Caco-2 (cell line): ENCODE measurements at places on chromosomes 11 and 22. TPM values are rescaled to one million over a fixed set of nuclear protein-coding genes. Genes with fewer than 3 reads are reported as not detected.

- peaks cover 76% of the 10 kb centered on the region for H3K4me1 ChIP-seq
- no peak overlapping the region for H3K4me3 ChIP-seq
- no peaks in the 10 kb centered on the region for H3K27me3 ChIP-seq
- DNase-seq, result no peak
- H3K27ac ChIP-seq, result no peak overlapping the region
Observed at GRCh38 chr11:118209033-118209432, 15.8 kb downstream of the JAML start.

DNA sequence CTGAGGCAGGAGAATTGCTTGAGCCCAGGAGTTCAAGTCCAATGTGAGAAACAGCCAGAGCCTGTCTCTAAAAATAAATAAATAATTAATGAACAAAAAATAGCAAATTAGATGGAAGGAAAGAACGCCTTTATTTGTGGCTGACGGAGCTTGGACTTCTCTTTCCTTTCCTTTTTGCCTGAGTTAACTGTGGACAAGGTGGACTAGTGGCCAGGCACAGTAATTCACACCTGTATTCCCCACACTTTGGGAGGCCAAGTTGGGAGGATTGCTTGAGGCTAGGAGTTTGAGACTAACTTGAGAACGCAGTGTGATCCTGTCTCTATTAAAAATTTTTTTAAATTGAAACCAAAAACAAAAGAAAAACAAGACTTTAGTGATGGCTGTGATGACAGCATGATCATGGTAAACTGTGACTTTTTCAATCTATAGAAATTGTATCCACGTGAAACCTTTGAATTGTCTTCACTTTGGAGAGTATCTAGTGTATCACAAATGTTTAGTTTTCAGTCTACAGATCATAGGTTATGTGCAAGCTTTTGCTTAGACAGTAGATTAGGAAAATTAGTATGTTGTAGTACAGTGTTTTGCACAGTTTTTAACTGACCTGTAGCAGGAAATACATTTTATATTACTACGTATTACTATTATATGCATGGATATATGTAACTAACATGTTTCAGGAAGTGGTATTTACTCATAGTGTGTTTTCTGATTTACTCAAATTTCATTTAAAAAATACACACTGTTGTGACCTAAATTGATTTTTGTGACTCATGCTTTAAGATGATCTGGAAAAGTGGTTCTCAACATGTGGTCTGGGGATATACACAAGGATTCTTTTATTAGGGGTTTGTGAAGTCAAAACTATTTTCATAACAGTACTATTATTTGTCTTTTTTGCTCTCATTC is 42.1 kb downstream of the KDM2A start:
- no peak overlapping the region for H3K27ac ChIP-seq
- no peaks in the 10 kb centered on the region for H3K36me3 ChIP-seq
- no peaks in the 10 kb centered on the region for H3K4me1 ChIP-seq
- H3K4me3 ChIP-seq, result no peak overlapping the region
- H3K27me3 ChIP-seq, result no peaks in the 10 kb centered on the region

GRCh38 chr11:64339754-64340408 is at the start of gene CCDC88B:
CCDC88B (plus strand) TSS chr11:64340204; CDS start chr11:64340267, 63 bp downstream.
- H3K4me1 ChIP-seq, result no peaks in the 10 kb centered on the region; the same call in 1 of the 2 replicates
- H3K27me3 ChIP-seq, result no peaks in the 10 kb centered on the region
- H3K4me3 ChIP-seq, result no peak within 1 kb of the TSS
- no peak within 1 kb of the TSS for H3K27ac ChIP-seq
- no peak for DNase-seq
- no peaks in the 10 kb centered on the region for H3K36me3 ChIP-seq

GRCh38 chr11:65329944-65330403 is 3.7 kb upstream of the DPF2 start:
- H3K27ac ChIP-seq, result peak overlapping the region; percentile 3
- H3K4me3 ChIP-seq, result no peak overlapping the region
- no peaks in the 10 kb centered on the region for H3K36me3 ChIP-seq
- peak; percentile 89 for DNase-seq
- peaks cover 9% of the 10 kb centered on the region; the same call in 1 of the 2 replicates for H3K4me1 ChIP-seq
- H3K27me3 ChIP-seq, result no peaks in the 10 kb centered on the region

GRCh38 chr11:79686703-79687419 is 246.0 kb upstream of the TENM4 start:
- H3K27me3 ChIP-seq, result no peaks in the 10 kb centered on the region
- H3K4me3 ChIP-seq, result no peak overlapping the region
- DNase-seq, result no peak
- no peaks in the 10 kb centered on the region for H3K36me3 ChIP-seq

GRCh38 chr11:132312701-132313111 is 942.3 kb downstream of the NTM start:
- DNase-seq, result peak; percentile 21
- no peaks in the 10 kb centered on the region for H3K27me3 ChIP-seq
- H3K4me1 ChIP-seq, result no peaks in the 10 kb centered on the region
- H3K27ac ChIP-seq, result no peak overlapping the region

- DNase-seq, result no peak
- no peak overlapping the region for H3K4me3 ChIP-seq
- no peak overlapping the region for H3K27ac ChIP-seq
- no peaks in the 10 kb centered on the region for H3K36me3 ChIP-seq
- H3K27me3 ChIP-seq, result no peaks in the 10 kb centered on the region
- H3K4me1 ChIP-seq, result no peaks in the 10 kb centered on the region
Observed at GRCh38 chr11:49213026-49213560, 4.7 kb upstream of the FOLH1 start.

DNA sequence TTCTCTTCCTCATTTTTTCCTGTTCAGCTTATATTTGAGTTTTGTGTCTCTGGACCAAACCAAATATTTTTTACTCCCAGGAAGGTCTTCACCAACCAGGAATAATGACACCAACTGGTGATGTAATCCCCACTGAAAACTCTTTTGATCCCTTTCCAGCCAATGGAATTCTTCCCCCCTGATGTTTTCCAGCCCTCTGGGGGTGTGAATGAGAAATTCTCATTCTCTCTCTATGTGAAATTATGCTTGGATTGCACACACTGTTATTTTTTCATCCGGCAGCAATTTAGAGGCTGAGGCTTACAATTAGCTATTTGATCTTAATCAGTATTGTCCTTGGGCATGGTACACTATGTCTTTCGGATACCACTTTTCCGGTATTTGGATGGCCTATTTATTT is 39.5 kb upstream of the SLC1A2 start:
- H3K27me3 ChIP-seq, result no peaks in the 10 kb centered on the region
- H3K27ac ChIP-seq, result no peak overlapping the region
- H3K36me3 ChIP-seq, result no peaks in the 10 kb centered on the region

DNA sequence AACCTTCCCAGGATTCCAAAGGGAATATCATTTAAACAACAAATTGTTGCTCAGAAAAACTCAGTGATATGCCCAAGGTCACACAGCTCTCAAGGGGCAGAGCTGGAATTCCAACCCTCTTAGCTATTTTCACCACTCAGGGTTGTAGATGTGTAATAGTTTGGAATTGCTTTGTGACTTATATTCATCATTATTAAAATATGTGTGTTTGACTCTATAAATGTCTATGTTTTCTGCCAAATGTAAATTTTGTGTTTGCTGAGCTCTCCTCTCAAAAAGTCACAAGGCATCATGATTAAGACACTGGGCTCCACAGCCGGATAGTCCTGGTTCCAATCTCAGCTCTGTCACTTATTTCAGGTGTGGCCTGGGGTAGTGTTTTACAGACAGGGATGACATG is 407.3 kb downstream of the TMEM135 start:
- no peaks in the 10 kb centered on the region for H3K36me3 ChIP-seq
- no peak for DNase-seq
- no peaks in the 10 kb centered on the region for H3K4me1 ChIP-seq
- no peak overlapping the region for H3K4me3 ChIP-seq
- no peaks in the 10 kb centered on the region for H3K27me3 ChIP-seq

GRCh38 chr11:37858398-37858797 is 1260.4 kb upstream of the RAG2 start:
- H3K27ac ChIP-seq, result no peak overlapping the region
- no peaks in the 10 kb centered on the region for H3K27me3 ChIP-seq
- H3K4me3 ChIP-seq, result no peak overlapping the region
- H3K36me3 ChIP-seq, result no peaks in the 10 kb centered on the region

DNA sequence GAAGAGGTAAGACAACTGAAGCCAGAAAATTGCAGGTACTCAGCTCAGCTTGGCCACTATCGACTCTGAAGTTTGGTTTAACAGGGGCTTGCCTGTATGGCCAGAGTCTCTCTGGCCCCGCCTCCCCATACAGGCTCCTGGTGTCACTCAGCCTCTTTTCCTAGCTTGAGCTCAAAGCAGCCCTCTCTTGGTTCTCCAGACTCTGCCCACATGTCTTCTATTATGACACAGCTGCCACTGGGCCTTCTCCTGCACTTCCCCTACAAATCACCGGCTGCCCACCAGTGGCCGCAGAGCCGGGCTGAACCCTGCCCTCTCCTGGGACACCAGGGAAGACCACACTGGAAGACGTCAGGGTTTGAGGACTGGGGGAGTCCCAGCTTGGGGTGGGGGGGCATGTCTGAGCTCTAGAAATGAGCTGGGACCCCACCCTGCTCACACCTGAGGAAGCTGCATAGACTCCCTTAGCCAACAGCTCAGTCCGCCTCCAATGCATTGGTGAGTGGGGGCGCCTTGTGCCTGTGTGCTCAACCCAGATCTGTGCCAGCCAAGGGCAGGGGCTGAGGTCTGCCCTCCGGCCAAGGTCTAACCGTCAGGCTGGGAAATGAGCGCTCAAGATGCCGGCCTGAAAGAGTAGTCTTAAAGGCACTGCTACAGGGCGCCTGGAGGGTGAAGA is 94.4 kb upstream of the LMO1 start:
- H3K27me3 ChIP-seq, result no peaks in the 10 kb centered on the region
- no peak overlapping the region for H3K4me3 ChIP-seq
- no peak for DNase-seq
- no peak overlapping the region for H3K27ac ChIP-seq
- H3K36me3 ChIP-seq, result no peaks in the 10 kb centered on the region

DNA sequence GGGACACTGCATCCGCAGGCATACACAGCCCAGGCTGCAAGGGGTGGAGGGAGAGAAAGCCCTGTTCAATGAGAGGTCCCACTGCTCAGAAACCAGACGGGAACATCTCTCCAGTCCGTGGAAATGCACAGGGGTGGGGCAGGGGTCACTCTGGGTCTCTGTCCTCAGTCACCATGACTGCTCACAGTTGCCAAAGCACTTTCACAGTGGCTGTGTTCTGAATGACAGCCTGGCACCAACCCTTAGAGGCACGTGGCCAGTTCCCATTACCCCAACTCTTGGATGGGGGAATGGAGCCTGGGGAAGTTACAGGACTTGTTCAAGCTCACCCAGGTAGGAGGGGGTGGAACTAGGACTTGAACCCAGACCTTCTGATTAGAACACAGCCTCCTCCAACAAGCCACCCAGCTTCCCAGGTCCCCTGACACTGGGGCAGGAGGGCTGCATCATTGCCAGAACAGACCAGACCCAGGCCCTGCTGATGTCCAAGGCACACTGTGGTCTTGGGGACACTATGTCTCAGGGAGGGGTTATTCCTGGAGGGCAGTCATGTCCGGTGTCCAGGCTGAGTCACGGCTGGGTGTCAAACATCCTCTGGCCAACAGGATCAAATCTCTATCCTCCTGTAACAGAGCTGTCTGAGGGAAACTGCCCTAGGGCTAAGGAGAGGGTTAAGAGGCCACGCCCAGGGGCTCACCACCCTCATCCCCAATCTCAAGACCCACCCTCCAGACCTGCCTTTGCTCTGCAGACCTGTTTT is 8.2 kb downstream of the ZNF70 start:
- H3K36me3 ChIP-seq, result no peaks in the 10 kb centered on the region
- H3K4me1 ChIP-seq, result no peaks in the 10 kb centered on the region
- no peak overlapping the region for H3K4me3 ChIP-seq
- no peak for DNase-seq

DNA sequence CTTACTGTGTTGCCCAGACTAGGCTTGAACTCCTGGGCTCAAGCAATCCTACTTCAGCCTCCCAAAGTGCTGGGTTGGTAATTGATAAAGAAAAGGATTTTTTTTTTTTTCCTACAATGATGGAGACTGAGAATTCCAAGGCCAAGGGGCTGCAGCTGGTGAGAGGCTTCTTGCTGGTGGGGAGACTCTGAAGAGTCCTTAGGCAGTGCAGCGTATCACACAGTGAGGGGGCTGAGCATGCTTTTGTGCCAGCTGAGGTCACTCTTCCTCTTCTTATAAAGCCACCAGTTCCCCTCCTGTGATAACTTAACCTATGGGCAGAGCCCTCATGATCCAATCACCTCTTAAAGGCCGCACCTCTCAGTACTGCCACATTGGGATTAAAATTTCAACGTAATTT is 28.2 kb upstream of the CCDC81 start:
- no peak for DNase-seq
- H3K4me1 ChIP-seq, result no peaks in the 10 kb centered on the region
- H3K4me3 ChIP-seq, result no peak overlapping the region
- H3K27me3 ChIP-seq, result no peaks in the 10 kb centered on the region

- H3K27ac ChIP-seq, result no peak overlapping the region
- DNase-seq, result no peak
- no peaks in the 10 kb centered on the region for H3K36me3 ChIP-seq
- no peaks in the 10 kb centered on the region for H3K4me1 ChIP-seq
Observed at GRCh38 chr11:30346068-30346688, 23.3 kb downstream of the ARL14EP start.

- no peaks in the 10 kb centered on the region for H3K4me1 ChIP-seq
- no peak overlapping the region for H3K4me3 ChIP-seq
- no peaks in the 10 kb centered on the region for H3K27me3 ChIP-seq
- no peak overlapping the region for H3K27ac ChIP-seq
Observed at GRCh38 chr11:110951037-110951949, 239.1 kb upstream of the ARHGAP20 start.

GRCh38 chr22:36817525-36817848 is 652 bp upstream of the PVALB start:
- no peaks in the 10 kb centered on the region for H3K36me3 ChIP-seq
- no peak for DNase-seq
- H3K4me1 ChIP-seq, result no peaks in the 10 kb centered on the region
- H3K4me3 ChIP-seq, result no peak overlapping the region
- no peak overlapping the region for H3K27ac ChIP-seq

- no peak overlapping the region for H3K27ac ChIP-seq
- H3K4me3 ChIP-seq, result no peak overlapping the region
- DNase-seq, result no peak
- H3K27me3 ChIP-seq, result no peaks in the 10 kb centered on the region
- no peaks in the 10 kb centered on the region for H3K36me3 ChIP-seq
- H3K4me1 ChIP-seq, result no peaks in the 10 kb centered on the region
Observed at GRCh38 chr11:36230779-36231699, 58.2 kb downstream of the COMMD9 start.

The CARD18 gene
- not detected in 2 replicates for total RNA-seq

The RANGAP1 gene
- total RNA-seq, result 106 and 112 TPM in 2 replicates

The MYOD1 gene
- total RNA-seq, result not detected in 2 replicates

The HEPN1 gene
- total RNA-seq, result not detected in 2 replicates

The RPS13 gene
- total RNA-seq, result 1,349 and 1,456 TPM in 2 replicates

The POU2AF1 gene
- 1.1 and 2.7 TPM in 2 replicates for total RNA-seq

The TMPRSS4 gene
- 83.2 and 86.4 TPM in 2 replicates for total RNA-seq

The P2RY2 gene
- 10.4 and 11.4 TPM in 2 replicates for total RNA-seq

The SPDYC gene
- not detected in 2 replicates for total RNA-seq

The CDON gene
- 5.7 and 6.8 TPM in 2 replicates for total RNA-seq
